ENCODE measurements at places on chromosomes 1 and 21.

DNA sequence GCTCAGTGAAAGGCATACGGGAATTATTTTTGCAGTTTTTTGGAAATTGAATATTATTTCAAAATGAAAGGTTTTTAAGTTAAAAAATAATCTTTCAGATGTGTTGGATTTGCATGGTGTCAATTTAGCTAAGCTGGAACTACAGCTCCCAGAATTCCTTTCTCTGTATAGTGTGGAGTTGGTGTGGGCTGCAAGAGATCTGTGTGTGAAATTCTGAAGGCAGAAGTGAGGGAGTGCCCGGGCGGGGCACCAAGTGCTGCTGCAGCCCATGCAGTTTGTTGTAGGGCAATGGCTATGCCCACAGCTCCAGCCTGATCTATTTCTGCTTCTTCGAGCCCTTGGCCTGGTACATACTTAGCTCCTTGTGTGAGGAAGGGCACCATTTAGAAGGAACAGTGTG lies 60.5 kb upstream of the CSF1 start:
- no peak for DNase-seq

DNA sequence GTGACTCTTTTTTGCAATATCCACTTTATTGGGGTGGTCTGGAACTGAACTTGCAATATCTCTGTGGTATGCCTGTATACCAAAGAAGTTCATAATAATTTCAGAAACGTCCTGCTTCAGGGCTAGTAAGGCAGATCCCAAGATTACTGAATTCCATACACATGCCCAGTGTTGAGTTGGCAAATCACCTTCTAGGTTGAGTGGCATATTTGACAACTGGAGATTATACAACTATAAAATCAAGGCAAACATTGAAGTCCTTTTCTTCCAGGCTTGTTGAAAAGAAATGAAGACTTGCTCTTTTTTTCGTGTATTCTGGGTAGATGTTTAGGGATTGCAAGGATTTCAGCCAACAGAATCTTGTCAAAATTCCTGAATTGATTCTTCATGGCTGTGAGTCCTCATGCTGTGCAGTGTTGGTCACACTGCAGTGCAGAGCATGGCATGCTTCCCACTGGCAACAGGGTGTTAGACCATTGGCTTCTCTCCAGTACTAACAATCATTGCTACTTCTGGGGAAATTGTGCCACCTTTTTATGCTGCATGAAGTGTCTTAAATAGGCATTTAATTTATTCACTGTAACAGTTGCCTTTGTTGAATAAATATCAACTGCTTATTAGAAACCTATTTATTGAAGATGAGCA lies 367.1 kb upstream of the ADGRL4 start:
- no peak for DNase-seq

DNA sequence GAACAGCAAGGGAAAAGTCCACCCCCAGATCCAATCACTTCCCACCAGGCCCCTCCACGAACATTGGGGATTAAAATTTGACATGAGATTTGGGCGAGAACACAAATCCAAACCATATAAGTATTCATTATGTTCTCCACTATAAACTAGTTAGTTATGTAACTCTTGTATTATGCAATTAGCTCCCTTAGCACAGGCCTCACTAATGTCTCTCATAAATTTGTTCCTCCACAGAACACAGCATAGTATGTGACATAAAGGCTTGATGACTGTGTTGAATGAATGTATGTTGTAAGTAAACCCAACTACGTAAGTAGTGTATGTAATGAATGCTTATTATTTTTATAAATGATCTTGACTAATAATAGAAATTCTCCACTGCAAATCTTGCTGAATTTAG lies 223.3 kb upstream of the ZRANB2 start:
- DNase-seq: no peak

GRCh38 chr1:156797212-156797871 lies 19.3 kb downstream of the SH2D2A start:
- DNase-seq: no peak

DNA sequence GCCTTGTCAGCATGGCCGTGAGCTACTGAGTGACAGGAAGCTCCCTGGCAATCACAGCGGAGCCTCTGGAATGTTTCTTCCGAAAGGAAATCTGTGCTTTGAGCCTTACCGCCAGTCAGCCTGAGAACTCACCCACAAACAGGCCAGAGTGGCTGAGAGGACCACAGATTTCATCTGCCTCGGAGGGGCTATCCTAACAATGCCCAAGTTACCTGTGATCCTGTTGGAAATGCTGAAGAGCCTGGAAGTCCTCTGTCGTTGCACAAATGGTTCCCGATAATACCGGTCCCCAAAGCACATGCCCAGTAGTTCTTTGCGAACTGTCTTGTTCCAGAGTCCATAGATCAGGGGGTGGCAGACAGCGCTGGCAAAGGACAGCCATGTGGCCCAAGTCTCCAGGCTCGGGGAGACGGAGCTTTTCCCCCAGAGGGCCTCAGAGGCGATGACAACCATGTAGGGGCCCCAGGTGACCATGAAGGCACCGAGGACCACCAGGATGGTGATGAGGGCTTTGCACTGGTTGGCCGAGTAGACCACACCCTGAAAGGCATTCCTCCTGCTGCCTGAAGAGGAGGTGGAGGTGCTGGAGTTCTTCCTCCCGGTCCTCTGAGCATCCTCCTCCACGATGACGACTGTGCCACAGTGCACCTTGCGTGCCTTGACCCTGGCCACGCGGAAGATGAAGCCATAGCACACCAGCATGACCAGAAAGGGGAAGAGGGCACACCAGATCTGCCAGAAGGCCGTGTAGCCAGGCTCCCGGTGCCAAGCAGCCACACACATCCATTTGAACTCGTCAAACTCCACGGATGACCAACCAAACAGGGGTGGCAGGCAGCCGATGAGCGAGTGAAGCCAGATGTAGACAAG lies 40.2 kb downstream of the GPR161 start:
- DNase-seq: no peak

GRCh38 chr1:111503585-111504060 lies at the start of the genes ADORA3 and TMIGD3:
ADORA3 (minus strand) TSS chr1:111503633; CDS start chr1:111503354, 279 bp downstream.
TMIGD3 (minus strand) TSS chr1:111503633; CDS start chr1:111503354, 279 bp downstream.
- DNase-seq: no peak

DNA sequence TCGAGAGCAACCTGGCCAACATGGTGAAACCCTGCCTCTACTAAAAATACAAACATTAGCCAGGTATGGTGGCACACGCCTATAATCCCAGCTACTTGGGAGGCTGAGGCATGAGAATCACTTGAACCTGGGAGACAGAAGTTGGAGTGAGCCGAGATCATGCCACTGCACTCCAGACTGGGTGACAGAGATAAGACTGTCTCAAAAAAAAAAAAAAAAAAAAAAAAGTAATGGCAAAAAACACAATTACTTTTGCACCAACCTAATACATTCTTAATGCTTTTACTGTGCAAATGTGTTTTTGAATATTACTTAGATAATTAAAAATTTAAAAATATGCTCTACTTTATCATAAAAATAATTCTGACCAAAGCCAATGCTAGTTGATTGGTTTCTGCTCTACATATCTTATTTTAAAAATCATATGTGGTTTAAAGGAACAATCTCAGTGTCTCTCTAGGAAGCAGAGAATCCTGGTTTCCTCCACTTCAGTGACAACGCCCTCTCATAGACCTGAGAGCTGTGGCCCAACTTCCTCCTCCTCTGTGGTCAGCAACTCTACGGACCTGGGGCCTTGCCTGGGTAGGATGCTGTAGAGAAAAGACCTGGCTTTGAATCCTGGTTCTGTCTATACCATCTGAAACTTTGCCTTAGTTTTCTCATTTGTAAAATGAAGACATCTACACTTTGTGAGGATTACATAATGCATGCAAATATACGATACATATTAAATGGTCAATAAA lies 64.7 kb downstream of the TGFBR3 start:
- DNase-seq: no peak

DNA sequence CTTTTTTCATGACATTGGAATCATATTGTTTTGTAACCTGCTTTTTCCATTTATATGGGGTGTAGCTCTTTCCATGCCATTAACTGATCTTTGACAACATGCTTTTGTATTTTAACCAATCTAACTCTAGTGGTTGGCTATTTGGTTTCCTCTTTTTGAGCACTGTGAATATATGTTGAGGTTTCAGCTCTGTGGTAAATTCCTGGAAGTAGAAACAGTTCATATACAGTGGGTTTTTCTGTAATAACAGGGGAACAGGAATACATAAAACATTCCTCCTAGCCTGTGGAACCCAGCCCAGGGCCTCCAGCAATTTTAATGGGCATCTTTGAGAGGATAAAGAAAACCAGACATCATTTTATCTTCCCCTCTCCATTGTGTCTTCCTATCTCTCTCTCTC lies 17.4 kb downstream of the AZIN2 start:
- no peak for DNase-seq

GRCh38 chr1:51344602-51345299 lies 14.4 kb upstream of the TTC39A start:
- no peak for DNase-seq
